ACHN (cell line): ENCODE measurements at places on chromosomes 1 and 21.
A peak's percentile ranks its signal among the peaks of the same experiment; 100 is the strongest.

GRCh38 chr1:50271968-50272578, 151.2 kb downstream of the DMRTA2 start:
- DNase-seq: peak; percentile 19

DNA sequence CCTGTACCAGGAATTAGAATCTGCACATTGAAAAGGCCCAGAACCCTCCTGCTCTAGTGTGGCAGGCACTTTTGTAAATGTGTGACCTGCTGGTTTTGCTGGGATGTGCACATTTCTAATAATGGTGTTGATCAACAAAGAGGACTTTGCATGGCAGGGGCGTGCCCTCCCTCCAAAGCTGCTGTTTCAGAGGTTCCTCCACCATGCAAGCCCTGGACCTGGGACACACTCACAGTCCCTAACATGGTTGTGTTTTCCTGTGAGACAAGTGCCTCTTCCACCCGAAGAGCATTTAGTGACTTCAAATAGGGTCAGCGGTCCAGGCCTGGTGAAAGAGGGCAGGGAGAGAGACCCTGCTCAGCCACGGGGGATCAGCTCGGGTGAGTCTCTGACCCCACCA, 28.1 kb downstream of the TENT5C start:
- DNase-seq: no peak

- no peak for DNase-seq
These were observed 71.5 kb upstream of the RGS4 start for GRCh38 chr1:162997499-162998285.

DNA sequence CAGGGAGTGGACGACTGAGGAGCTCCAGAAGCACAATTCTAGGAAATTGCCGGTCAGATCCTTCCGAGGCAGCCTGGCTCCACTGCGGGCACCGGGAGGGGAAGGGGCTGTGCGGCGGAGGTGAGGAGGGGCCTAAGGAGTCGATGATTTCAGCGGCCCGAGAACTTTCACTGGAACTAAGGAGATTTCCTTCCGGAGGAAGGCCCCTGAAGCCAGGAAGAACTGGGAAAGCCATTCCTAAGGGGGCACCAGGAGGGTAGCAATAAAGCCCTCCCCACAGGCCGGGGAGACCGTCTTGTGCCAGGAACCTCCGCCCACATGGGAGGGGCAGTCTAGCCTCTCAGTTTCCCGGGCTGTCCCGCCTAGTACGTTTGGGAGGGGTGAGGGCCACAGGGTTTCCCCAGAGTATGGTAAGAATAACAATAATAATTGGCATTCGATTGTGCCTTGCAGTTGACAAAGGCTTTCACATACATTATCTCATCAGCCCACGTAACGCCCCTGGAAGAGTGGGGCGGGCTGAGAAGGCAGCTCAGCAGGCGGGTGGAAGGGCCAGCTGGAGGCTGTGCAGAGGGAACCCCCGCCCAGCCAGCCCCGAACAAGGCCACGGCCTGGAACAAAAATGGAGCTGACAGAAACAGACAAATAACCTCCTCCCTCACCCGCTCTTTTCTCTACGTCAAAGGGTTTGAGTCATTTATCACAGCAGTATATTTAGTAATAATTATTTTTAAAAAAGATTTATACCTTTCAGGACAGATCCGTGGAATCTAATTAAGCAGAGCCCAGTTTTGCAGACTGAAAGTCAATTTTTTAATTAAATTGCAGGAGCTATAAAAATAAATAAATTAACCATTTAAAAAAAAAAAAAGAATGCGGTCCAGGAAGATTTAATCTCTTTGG, 19.8 kb downstream of the NPR1 start:
- DNase-seq: no peak

GRCh38 chr1:94745742-94746141, 74.4 kb upstream of the SLC44A3 start:
- DNase-seq: no peak

GRCh38 chr1:200042119-200042551, 14.6 kb downstream of the NR5A2 start:
- DNase-seq: no peak

- DNase-seq: no peak
These were observed 3.6 kb downstream of the PAQR7 start for GRCh38 chr1:25871704-25872494.
